Liver (tissue), 10 donors: ENCODE measurements at places on chromosomes 12 and 14. TPM values are rescaled to one million over a fixed set of nuclear protein-coding genes. Genes with fewer than 3 reads are reported as not detected.

LYZ gene
- 42.3 TPM for polyA plus RNA-seq

SCNN1A gene
- 2.2 TPM for polyA plus RNA-seq

EGLN3 gene
- 1.3 TPM for polyA plus RNA-seq

TAS2R42 gene
- not detected for polyA plus RNA-seq

SAMD15 gene
- 0.10 TPM for polyA plus RNA-seq

SP1 gene
- polyA plus RNA-seq = 7.9 TPM

RFX4 gene
- not detected for polyA plus RNA-seq

AICDA gene
- not detected for polyA plus RNA-seq

IKZF4 gene
- polyA plus RNA-seq = 0.80 TPM

HCAR2 gene
- polyA plus RNA-seq = not detected

KRT83 gene
- not detected for polyA plus RNA-seq
